ENCODE measurements at places on chromosomes 11 and 22.

DNA sequence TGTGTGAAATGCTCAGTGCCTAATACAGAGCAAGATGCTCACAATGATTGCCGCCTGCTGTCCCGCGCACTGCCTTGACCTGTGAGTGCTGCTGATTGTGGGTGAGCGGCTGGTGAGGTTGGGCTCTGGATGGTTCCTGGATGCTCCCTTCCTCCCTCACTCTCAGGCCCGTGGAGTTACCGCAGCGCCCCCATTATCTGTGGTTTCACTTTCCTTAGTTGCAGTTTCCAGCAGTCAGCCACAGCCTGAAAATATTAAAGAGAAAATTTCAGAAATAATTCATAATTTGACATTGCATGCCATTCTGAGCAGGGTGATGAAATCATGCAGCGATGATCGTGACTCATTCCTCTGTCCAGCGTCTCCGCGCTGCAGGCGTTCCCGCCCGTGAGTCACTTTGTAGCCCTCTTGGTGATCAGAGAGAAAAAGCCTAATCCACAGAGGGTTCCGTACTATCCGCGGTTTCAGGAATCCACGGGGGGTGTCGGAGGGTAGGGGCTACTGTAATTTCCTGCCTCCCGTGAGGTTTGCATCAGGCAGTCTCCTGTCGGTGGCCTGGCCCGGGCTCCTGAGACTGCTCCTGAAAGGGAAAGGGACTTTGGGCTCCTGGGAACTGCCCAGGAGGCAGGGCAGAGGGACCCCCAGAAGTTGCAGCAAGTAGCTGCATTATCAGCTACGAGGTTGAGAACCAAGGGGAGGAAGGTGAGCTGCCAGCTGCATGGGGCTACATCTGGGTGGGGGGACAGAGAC is 10.6 kb downstream of the RPL3 start:
- no peak for DNase-seq

DNA sequence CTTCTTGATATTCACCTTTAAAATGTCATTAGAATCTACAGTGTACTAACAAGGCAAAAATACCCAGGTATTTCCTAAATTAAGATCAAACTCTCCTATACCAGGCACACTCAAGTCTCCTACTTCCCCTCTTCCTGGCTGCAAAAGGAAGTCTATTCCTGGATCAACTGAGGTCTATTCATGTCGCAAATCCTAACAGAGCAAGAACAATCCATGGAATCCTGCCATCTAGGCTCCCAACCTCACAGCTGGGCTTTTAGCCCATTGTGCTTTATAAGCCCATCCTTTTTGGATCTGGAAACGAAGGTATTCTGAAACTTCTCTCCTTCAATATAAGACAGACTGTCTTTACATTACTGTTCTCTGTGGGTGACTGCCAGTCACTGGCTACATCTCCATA is 161.8 kb downstream of the SOX6 start:
- DNase-seq, result no peak

DNA sequence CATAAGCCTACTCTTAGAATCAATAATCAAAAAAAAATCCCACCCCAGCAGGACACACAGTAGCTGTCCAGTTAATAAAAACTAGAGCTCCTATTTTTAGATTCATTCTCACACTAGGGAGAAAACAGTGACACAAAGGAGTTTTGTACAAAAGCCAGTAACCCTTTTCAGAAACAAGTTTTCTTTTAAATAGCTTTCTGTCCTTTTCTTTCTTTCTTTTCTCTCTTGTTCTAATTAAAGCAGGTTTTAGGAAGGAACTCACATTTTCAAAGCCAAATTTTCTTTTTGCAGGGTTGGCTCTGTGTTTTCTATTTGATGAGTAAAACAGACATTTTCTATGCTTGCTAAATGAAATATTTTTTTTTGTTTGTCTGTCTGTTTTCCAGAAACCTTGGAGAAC is 1390.7 kb downstream of the FAM181B start:
- no peak for DNase-seq

DNA sequence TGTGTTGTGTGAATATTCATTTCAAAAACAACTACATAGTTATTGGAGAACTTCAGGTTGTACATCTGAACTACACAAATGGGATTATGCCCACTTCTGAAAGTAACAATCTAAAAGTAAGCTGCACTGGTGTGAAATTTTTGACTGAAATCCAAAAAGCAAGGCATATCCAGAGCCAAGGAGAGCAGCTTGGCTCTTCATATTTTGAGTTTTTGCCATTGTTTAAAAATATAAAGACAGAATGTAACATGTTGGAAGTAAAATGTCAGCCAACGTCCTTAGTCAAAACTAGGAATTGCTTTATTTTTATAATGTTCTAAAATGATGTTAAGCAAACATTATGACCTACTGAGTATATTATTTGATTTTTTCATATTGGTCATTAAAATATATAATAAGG is 45.8 kb upstream of the NOX4 start:
- DNase-seq, result no peak

- no peak for DNase-seq
Measured at GRCh38 chr11:122137078-122137793, 21.2 kb upstream of the BLID start.

- DNase-seq, result no peak
Measured at GRCh38 chr22:35712672-35713071, 5.0 kb upstream of the APOL5 start.

GRCh38 chr11:81165164-81165563 is 1568.5 kb downstream of the FAM181B start:
- no peak for DNase-seq

DNA sequence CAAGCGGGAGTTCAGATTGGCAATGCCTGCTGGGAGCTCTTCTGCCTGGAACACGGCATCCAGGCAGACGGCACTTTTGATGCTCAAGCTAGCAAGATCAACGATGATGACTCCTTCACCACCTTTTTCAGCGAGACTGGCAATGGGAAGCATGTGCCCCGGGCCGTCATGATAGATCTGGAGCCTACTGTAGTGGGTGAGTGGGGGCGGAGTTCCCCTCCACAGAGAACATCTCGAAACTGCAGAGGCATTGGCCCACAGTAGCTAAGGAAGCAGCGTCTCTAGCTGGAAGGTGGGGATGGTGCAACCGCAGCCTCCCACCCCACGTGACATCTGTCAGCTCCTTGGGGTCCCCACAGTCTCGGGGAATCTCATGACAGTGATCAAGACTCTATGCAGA is 10.9 kb downstream of the TUBA8 start:
- no peak for DNase-seq

DNA sequence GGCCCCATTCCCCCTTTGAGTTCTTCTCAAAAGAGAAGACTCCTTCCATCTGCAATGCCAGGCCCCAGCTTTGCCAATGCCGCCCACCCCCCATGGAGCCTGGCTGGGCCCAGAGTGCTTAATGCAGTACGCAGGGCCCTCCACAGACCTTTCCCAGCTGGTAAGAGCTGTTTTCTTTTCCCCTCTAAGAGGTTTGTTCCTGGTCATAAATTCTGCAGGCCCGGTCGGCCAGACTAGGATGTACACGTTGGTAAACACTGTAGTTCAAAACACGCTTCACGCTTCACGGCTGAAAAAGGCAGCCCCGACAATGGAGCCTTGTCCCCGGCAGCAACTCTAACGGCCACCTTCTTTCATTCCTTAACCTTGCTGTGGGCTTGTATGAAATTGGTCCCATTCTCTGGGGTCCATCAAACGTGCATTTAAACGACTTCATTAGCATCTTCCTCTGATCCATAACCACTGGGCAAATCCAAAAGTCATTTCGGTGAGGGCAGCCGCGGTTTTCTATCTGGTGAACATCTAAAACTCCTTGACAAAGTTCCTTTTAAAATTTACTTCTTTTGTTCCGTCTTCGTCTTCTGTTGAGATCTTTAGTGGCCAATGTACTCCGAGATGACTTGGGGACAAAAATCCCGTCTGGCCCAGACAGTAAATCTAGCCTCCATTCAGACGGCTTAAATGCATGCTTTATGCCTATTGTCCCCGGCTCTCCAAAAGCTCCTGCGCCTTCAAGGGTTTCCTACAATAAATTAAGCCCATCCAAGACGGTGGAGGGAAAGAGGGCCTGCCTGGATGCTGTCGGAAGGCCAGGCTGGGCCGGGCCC is 60.0 kb upstream of the MYEOV start:
- no peak for DNase-seq

DNA sequence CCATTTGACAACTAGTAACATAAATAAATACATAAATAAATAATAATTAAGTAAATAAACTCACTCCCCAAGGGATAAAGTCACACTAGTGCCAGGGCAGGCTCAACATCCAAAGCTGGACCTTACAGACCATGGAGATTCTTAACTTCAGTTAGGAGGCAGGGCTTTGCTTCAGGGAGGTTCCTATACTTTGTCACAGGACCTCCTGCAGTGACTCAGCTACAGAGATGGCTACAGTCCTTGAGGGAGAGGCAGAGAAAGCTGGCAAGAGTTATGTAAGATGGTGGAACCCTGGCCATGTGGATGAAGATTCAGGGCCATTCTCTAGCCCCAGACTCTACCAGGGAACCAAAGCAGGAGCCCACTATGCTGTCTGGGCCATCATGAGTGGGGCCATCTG is 74.1 kb upstream of the CADM1 start:
- DNase-seq, result no peak

GRCh38 chr11:85685820-85686459 is at the start of gene CCDC89:
TSS of gene CCDC89 (minus strand) at chr11:85686195. CDS start at chr11:85686130, 65 bp downstream.
- DNase-seq, result peak; percentile 98

DNA sequence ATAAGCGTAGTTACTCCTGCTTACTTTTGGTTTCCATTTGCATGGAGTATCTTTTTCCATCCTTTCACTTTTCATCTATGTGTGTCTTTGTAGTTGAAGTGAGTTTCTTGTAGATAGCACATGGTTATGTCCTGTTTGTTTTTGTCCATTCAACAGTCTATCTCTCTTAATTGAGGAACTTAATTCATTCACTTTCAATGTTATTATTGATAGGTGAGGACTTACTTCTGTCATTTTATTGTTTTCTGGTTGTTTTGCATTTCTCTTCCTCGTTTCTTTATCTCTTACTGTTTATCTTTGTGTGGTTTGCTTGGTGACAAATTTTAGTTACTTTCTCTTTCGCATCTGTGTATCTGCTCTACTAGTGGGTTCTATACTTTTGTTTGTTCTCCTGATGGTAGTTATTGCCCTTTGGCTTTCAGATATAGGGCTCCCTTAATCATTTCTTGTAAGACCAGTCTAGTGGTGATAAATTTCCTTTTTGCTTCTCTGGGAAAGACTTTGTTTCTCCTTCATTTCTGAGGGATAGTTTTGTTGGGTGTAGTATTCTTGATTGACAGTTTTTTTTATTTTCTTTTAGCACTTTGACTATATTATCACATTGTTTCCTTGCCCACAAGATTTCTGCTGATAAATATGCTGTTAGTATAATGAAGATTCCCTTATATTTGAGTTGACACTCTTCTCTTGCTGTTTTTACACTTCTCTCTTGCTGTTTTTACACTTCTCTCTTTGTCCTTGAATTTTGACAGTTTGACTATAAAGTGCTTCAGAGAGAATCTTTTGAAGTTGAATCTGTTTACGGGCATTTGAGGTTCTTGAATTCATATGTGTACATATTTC is 9.0 kb upstream of the RAG1 start:
- DNase-seq, result no peak

DNA sequence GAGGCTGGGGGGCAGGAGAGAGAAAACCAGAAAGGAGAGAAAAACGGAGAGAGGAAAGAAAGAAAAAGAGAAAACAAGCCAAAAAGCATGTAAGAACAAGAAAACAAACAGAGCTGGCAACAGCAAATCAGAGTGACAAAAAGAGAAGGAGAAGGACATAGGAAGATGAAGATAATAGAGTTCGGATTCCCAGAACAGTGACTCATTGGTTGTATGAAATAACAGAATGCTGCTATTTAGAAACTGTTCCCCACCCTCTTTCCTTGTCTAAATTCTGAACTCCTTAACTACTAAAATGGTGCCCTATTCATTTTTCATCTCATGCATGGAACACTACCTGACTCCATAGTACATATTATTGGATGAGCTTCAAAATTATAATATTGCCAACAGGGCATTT is 317.4 kb downstream of the C11orf87 start:
- DNase-seq, result no peak

- DNase-seq, result no peak
Measured at GRCh38 chr11:38005597-38005996, 1407.6 kb upstream of the RAG2 start.

DNA sequence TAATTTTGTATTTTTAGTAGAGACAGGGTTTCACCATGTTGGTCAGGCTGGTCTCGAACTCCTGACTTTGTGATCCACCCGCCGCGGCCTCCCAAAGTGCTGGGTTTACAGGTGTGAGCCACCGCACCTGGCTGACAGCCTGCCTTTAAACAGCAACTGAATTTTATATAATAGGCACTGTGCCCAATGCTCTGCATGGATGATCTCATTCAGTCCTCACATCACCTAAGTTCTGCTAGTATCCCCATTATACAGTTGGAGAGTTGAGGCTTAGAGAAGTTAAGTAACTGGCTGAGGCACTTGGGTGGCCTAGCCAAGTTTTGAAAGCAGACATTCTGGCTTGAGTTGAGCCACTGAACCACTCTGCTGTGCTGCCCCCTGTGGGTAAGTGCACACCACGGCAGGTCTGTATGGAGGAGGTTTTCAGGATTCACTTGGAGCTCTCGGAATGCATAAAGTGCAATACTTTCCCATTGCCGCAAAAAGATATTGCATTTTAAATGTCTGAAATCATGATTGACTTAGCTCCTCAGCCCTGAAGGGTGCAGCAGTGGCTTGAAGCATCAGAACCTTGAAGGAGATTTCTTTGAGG is 112.4 kb downstream of the LDLRAD3 start:
- no peak for DNase-seq

GRCh38 chr11:101438126-101438525 is 145.7 kb downstream of the TRPC6 start:
- DNase-seq, result no peak

GRCh38 chr22:24429411-24430365 is 2.3 kb downstream of the ADORA2A start:
- DNase-seq, result peak; percentile 50

DNA sequence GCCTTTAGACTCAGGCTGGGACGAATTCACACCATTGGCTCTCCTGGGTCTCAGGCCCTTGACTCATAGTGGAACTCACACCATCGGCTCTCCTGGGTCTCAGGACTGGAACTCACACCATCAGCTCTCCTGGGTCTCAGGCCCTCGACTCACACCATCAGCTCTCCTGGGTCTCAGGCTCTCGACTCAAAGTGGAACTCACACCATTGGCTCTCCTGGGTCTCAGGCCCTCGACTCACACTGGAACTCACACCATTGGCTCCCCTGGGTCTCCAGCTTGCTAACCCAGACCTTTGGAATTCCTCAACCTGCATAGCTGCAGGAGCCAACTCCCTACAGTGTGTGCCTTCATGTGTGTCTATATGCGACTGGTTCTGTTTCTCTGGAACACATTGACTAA is 56.7 kb downstream of the SHISAL1 start:
- no peak for DNase-seq
